HT1080 (cell line): ENCODE measurements at places on chromosomes 7 and 10.
A peak's percentile ranks its signal among the peaks of the same experiment; 100 is the strongest.

- peak; percentile 66 for DNase-seq
Measured at GRCh38 chr7:21616796-21617436, 74.1 kb downstream of the DNAH11 start.

DNA sequence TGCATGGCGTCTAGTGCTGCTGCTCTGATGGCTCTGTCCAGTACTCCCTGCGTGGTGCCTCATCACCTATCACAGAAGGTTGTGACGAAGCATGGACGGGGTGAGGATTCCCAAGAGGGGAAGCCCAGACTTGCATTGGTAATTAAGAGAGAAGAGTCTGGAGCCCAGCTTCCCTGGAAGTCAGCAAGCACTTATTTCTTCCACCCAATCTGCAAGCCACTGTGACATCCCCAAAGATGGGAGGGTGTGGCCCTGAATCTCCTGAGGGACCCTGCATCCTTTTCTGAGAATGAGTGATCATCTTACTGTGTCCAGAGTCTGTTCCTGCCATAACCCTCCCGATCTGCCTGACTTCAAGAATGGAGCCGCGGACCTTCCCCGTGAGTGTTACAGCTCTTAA lies 166.7 kb downstream of the PTPN20 start:
- no peak for DNase-seq

DNA sequence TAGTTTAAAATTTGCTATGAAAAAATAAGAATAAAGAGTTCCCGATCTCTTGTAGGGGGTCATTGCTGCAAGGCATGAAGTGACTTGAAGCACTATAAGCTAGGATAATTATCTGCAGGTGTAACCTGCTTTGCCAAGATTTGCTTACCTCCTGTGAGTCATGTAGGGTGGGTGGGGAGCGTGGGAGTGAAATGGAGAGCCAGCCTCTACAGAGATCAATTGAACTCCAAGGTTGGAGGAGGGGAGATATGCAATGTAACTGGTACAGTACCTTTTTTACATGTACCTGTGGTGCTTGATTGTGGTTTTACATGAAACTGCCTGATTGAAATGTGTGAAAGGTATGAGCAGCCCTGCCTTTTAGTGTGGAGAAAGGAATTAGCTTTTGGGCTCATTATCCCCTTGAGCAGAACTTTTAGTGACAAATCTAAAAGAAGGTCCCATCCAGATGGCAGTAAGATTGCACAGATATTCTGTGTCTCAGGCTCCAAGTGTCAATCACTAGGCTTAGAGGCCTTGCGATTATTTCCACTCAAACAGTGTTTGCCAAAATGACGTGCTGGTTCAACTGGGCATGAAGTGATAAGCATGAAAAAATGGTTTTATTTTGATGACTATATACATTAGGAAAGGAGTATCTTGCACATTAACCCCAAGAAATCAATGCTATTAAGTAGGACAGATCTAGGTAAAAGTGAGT lies 138.6 kb upstream of the GRB10 start:
- DNase-seq: no peak

DNA sequence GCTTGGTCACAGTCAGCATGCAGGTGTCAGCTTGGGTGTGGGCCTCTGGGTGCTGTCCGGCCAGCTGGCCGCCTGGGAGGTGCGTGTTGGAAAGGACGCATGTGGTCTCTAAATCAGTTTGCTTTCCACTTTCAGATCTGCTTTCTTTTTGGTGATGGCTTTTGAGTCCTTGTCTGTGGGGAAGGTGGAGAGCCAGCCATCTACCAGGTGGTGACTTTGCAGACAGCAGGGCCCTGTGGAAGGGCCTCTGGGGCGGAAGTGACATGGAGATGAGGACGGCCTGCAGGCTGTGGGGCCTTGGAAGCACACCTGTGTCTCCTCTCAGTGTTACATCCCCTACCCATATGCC lies 59.4 kb downstream of the WDR37 start:
- no peak for DNase-seq

- DNase-seq: peak; percentile 73
Measured at GRCh38 chr7:128833148-128833945, 3.1 kb downstream of the FLNC start.

DNA sequence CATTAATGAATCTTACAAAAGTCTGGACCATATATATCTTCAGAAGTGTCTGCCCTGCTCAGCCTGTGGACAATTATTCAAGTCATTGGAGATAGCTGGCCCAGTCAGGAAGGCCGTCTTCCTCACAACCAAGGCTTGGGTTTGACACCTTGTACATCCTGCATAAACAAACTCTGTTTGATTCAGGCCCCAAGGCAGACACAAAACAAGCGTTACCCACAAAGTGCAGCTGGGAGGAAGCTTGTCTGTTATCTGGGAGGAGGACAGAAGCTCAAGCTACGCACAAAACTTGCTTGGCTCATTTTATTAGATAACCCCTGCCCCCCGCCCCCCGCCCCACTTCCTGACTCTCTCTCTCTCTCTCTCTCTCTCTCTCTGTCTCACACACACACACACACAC lies 166.9 kb upstream of the WDR11 start:
- no peak for DNase-seq
